Activated T-helper 1 cell treated with anti-CD3 and anti-CD28 coated beads, Interleukin-12 subunit alpha, Interleukin-12 subunit beta, Interleukin-2, Interleukin-4 antibody, amounts not matched to agents 30 ng/mL and 10 ng/mL and 1 ng/mL, durations not matched to agents 14 hours and 24 hours and 36 hours (primary cell): ENCODE measurements at places on chromosomes 5 and 9.

DNA sequence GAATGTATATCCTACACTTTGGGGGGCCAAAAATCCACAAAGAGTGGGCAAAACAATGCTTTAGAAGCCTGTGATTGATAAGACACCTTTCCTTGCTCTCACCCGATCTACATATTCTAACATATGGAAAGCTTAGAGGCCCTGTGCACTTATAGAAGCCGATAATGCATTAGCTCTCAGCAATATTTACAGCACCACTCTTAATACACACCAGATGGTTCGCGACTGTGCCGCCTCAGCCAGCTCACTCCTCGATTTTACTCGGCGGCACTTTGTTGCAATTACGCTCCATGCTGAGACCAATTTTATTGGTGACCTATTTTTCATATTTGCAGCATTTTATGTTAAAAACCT, 18.8 kb downstream of the NR2F1 start:
- no peak for DNase-seq

GRCh38 chr5:175444905-175445456, 999 bp upstream of the DRD1 start:
- no peak for DNase-seq

DNA sequence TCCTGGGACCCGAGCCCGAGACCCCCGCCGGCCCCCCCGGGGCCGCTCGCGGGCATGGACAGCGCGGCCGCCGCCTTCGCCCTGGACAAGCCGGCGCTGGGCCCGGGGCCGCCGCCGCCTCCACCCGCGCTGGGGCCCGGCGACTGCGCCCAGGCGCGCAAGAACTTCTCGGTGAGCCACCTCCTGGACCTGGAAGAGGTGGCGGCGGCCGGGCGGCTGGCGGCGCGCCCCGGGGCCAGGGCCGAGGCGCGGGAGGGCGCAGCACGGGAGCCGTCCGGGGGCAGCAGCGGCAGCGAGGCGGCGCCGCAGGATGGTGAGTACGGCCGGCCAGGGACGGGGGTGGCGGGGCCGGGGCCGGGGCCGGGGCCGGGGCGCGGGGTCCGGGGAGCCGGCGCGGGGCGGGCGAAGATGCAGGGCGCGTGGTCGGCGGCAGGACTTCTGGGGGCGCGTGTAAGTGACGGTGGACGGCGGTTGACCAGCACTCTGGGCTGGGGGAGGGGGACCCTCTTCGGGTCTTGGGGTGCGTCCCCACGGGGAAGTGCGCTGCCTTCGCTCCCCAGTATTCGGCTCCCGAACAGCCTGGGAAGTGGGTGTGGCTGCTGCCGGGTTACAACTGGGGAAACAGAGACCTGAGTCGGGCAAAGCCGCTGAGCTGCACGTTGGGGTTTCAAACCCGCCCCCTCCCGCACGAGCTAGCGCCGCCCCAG, 520 bp downstream of the PRRX2 start:
- no peak for DNase-seq

DNA sequence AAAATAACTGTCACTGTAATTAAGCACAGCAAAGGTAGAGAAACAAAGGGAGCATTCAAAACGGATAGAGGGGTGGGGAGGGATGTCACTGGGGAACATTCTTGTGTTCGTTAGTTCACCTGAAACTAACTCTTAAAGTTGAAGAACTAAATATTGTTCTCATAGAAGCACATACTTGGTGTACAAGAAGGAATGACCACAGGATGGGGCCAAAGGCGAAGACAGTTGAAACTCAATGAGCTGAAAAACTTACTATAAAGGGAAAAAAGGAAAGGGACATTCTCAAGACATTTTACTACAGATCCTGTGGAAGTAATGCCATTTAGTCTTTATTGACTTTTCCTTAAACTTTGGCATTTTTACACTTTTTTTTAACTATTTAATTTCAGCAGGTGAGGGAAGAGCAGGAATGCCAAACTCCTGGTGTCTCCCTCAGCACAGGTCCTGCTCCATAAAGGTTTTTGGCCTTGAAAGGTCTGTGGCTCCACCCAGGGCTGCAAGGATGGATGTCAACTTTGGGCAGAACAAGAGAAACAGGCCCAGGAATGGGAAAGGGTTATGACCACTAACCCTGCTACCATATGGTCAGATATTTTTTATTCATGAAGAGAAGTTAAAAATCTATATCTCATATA, 197.6 kb upstream of the RASA1 start:
- no peak for DNase-seq

- DNase-seq, result no peak
Observed at GRCh38 chr5:80093796-80094195, 58.6 kb downstream of the THBS4 start.

- DNase-seq, result no peak
Observed at GRCh38 chr5:15526413-15526812, 26.4 kb downstream of the FBXL7 start.

DNA sequence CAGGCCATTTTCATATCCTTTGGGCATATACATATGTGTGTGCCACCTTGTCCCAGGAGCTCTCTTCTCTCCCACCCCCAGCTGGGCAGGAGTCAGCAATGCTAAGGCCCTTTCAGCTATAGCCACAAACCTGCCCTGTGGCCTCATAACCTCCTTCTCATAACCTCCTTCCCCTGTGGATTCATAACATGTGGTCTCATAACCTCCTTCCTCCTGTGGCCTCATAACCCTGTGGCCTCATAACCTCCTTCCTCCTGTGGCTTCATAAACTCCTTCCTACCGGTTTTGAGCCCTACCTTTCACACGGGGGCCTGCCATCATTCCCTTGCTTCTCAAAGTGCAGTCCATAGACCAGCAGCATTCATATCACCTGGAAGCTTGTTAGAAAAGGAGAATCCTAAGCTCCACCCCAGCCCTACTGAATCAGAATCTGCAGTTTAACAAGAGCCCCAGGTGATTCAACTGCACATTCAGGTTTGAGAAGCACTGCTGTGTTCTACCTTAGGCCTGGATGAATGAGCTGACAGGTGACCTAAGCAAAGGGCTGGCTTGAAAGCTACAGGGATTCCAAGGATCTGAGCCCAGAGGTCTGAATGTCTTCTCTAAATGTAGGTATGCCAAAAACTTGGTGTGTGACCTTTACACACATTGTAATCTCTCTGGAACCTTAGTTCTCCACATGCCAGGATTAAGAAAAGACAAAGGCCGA, 41.9 kb upstream of the PLPP6 start:
- DNase-seq, result no peak

GRCh38 chr5:174397206-174397605, 327.2 kb upstream of the MSX2 start:
- DNase-seq, result no peak

DNA sequence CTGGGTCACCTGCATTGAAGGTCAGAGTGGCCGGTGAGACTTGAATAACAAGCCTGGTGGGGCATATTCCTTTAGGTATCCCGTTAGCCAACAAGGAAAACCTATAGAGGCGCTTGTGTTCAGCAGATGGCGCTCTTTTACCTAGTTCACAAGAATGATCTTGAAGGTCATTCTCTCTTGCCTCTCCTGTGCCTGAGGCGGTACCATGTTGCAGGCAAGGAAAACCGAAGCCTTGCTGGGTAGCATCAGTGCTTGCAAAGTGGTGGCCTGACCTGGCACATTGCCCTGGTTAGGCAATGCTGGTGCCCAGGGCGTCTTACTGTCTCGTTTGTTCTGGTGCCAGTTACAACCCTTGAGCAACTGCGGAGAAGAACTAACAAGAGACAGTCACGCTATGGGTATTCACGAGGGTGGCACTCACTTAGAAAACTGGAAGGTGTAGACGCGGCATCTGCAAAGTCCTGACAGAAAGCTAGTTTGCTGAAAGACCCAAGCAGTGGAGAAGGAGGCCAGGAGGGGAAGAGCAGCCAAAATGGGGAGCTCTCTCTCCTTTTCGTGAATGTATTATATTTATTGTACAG, 56.7 kb downstream of the AOPEP start:
- peak; percentile 11 for DNase-seq

- peak; percentile 10 for DNase-seq
Observed at GRCh38 chr9:21030389-21031035, 928 bp downstream of the HACD4 start.

DNA sequence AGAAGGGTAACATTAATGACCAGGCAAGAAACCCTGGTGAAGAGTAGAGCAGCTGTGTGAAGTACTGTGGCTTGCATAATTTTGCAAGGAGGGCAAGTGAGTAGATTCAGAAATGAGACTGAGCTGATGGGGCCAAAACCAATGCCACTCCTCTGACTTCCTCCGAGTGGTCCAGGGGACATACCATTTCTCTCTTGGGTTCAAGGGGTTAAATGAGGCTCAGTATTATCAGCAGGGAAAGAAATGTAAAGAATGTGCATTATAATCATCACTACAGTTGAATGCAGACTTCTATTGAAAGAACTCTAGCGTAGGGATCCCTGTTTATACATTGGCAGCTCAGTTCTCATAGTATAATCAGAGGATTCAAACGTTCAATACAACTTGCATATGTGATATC, 9.9 kb downstream of the POLR3G start:
- no peak for DNase-seq

- DNase-seq, result no peak
Observed at GRCh38 chr5:123113136-123113535, 24.1 kb downstream of the PRDM6 start.

GRCh38 chr5:13662626-13663025, 281.9 kb downstream of the DNAH5 start:
- DNase-seq, result no peak

DNA sequence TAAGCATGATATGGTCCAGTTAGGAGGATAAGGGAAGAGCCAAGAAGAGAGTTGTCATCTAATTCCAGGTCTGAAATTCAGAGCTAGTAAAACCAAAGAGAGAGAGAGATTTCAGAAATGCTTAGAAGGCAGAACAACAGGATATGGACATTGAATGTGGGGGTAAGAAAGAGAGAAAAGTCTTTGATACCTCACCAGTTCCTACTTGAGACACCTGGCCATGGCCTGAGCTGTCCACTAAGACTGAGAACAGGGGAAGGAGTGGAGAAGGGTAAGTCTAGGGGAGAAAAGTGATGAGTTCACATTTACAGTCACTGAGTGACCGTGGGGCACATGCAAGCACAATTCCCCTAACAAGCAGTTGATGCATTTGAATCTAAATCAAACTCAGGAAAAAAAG, 35.5 kb downstream of the TIMD4 start:
- DNase-seq, result no peak

- DNase-seq, result no peak
Observed at GRCh38 chr5:185095-186070, 5.9 kb upstream of the LRRC14B start.

DNA sequence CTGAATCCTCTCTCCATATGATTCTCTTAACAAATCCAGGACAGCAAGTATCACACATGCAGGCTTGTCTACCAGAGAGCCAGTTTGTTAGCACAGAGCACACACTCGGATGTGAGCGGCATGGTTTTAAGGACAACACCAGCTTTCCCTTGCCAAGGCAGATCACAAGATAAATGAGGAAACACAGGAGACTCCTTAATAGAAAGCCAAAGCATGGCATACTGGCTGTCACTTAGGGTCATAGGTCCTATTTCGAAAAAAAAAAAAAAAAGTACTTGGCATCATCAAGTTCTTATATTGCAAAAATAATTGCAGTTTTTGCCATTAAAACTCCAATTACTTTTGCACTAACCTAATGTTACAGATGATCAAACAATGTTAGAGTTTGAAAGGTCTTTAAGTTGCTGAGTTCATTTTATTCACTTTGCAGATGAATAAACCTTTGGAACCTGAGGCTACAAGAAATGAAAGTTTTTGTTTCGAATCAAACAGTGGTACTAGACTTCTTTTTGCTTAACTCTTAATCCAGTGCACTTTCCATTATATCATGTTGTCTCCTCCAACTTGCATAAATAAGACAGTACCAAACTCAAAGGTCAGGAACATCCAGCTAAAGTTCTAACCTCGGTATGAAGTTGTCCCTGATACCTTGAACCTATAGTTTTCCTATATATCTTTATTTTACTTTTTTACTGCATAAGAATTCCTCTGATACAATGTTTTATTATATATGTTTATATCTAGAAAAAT, 138.5 kb downstream of the MPDZ start:
- no peak for DNase-seq

- DNase-seq, result no peak
Observed at GRCh38 chr9:89435071-89435823, 62.7 kb downstream of the SEMA4D start.

DNA sequence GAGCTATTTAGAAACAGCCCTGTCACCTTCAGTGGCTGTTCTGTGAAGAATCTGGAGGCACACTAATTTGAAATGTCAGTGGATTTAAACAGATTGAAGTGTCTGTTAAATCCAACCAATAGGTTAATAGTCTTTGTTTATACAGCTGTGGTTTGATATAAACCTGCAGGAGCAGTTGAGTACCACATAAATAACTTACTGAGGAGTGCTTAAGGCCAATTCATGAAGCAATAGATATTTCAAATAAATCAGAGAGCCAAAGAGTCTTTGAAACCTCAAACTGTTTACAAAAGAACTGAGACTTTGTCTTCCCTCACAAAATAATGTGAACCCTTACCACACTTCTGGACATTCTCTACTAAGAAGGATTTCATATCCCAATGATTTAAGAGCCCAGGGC, 111.9 kb downstream of the FEM1C start:
- DNase-seq, result no peak

DNA sequence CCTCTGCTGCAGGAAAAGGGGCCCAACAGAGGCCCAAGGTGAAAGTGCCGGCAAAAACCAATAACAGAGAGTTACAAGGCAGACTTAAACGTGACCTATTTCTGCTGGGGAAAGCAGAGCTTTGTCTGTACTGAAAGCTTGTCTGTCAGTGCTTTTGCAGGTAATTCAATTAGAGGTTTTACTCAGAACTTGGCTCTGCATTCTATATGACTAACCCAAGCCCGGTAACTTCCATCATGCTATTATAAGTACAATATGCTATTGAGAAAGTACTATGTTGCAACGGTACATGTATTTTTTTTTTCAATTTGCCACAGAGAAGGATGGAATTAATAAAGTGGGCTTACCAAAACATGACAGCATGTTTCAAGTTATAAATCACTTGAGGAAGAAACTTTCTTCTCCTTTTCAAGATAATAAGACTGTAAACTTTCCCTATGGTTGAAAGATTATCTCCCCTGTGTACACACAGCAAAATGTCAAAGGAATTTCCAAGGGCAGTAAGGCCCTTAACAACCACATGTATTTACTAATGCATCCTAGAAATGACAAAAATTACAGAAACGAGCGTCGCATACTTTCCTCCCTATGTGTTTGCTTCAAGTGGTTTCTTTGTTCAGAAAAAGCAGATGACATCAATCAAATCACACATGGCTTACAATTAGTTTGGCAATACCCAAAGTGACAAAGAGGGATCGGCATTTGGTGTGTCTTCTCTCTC, 282.4 kb downstream of the EFNA5 start:
- no peak for DNase-seq
